HT-29 (cell line): ENCODE measurements at places on chromosomes 3 and 15. TPM values are rescaled to one million over a fixed set of nuclear protein-coding genes. Genes with fewer than 3 reads are reported as not detected.
A peak's percentile ranks its signal among the peaks of the same experiment; 100 is the strongest.

The KNL1 gene
- total RNA-seq = 13.1 and 17.7 TPM in 2 replicates

- DNase-seq = no peak
Observed at GRCh38 chr15:71256934-71257664, 141.8 kb downstream of the THSD4 start.

The REC114 gene
- total RNA-seq = not detected in 2 replicates

GRCh38 chr3:175748087-175748730 lies 889.1 kb downstream of the NAALADL2 start:
- DNase-seq = peak; percentile 47

The CD80 gene
- not detected in 2 replicates for total RNA-seq

The FILIP1L gene
- total RNA-seq = 1.2 and 1.8 TPM in 2 replicates

The FEZF2 gene
- not detected in 2 replicates for total RNA-seq

The NIT2 gene
- total RNA-seq = 22.0 and 27.0 TPM in 2 replicates

- DNase-seq = peak; percentile 10
Observed at GRCh38 chr3:182370949-182371348, 422.4 kb upstream of the ATP11B start.

DNA sequence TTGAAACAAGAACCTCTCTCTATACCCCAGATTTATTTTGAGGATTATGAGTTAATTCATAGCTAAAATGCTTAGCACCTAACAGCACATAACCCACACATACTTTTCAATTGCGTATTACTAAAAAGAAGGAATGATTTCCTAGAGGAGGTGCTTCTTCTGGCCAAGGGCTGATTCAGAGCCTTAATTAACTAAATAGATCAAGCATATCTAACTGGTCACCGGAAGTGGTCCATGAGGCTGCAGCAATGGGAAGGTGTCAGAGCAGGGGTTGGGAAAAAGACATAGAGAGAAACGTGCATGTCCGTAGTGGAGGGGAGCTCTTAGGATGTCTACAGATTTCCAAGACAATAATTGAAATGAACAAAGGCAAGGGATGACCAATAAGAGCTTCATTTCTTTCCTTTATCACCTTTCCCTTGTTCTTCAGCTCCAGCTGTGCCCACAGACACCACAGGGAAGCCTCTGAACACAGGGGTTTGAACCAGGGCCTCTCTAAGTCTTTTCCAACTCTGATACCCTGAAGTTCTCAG lies 467 bp downstream of the HGD start:
- DNase-seq = no peak

- DNase-seq = no peak
Observed at GRCh38 chr15:33168444-33168843, 26.1 kb downstream of the FMN1 start.

The PAQR5 gene
- total RNA-seq = 25.9 and 28.9 TPM in 2 replicates

DNA sequence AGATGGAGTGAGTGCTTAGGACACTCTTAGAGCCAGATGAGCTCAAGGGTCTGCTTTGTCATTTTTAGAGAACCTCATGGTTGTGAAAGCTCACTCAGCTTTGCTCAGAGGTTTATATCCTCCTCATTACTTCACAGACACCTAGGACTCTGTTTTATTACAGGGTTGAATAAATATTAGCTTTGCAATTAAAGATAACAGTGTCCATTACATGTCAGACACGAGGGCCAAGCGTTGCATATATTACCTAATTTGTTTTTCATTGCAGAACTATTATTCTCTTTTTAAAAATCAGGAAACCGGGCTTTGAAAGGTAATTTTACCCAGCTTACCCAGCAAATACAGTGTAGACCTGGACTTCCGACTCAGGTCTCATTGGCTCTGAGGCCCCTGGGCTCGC lies 16.1 kb downstream of the MAP6D1 start:
- DNase-seq = no peak

The HHATL gene
- total RNA-seq = not detected in 2 replicates

The GRAMD2A gene
- total RNA-seq = 0.03 and 0.29 TPM in 2 replicates

The HGD gene
- total RNA-seq = 17.6 and 20.7 TPM in 2 replicates

DNA sequence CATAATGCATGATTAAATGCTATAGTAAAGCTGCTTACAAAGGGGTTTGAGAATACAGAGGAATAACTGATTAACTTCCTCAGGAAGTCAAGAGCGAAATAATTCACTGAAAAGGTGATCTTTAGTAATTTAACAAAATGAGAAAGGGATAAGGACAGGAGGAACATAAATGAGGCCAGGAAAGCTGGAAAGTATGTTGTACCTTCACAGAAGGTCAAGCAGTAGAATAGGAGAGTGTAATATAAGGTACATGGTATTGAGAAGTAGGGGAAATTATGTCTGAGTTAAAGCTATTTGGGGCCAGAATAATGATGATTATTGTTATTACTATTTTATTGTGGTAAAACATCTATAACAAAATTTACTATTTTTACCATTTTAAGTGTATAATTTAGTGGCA lies 19.2 kb downstream of the GOLM2 start:
- DNase-seq = no peak

DNA sequence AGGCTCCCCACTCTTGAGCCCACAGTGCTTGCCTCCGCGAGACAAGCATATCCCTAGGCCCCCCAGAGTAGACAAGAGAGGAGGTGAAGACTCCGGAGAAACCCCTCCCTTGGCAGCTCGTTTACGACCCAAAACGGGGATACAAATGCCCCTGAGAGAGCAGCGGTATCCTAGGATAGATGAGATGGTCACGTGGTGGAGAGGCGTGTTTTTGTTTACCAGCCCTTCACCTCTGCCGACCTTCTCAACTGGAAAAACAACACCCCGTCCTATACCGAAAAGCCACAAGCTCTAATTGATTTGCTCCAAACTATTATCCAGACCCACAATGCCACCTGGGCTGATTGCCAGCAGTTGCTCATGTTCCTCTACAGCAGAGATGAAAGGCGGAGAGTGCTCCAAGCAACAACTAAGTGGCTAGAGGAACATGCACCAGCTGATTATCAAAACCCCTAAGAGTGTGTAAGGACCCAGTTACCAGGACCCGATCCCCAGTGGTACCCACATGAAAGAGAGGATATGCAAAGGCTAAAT lies 99.5 kb upstream of the OSBPL11 start:
- no peak for DNase-seq

DNA sequence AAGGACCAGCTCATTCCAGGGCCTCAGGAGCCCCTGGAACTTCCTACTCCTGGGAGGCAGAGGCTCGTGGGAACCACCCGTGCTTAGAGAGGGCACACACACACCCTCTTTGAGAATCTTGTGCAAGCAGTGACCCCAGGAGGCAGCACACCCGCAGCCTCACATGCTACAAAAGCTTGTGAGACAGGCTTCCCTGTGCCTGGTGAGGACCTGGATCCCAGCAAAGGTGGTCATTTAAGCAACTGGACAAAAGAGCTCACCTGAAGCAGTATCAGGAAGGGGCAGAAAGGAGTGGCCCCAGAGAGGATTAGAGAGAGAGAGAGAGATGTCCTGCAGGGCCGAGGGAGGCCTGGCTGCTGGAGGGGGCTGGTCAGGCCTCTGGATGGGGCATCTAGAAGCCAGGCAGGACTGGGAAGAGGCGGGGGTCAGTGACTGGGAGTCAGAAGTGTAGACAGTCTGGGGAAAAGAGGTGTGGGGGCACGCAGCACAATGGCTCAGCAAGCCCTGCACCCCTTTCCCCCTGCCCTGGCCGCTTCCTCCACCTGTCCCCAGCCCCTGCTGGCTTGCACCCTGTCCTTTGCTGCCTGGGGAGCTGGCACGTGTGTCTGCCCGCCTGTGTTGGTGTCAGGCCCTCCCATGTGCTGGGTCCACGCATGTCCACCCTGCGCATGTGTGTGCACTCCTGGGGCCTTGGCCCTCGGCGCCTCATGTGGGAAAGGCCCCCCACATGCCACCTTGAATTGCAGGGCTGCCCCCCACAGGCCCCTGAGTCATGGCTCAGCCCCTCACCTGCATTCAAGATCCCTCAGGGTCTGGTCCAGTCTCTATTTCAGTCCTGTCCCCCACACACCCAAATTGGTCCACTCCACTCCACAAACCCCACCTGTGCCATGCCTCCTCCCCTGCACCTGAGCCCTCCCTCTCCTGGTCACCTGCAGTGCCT lies 36.9 kb downstream of the TSPAN3 start:
- DNase-seq = no peak

- no peak for DNase-seq
Observed at GRCh38 chr15:60508442-60508841, 29.5 kb upstream of the ICE2 start.

DNA sequence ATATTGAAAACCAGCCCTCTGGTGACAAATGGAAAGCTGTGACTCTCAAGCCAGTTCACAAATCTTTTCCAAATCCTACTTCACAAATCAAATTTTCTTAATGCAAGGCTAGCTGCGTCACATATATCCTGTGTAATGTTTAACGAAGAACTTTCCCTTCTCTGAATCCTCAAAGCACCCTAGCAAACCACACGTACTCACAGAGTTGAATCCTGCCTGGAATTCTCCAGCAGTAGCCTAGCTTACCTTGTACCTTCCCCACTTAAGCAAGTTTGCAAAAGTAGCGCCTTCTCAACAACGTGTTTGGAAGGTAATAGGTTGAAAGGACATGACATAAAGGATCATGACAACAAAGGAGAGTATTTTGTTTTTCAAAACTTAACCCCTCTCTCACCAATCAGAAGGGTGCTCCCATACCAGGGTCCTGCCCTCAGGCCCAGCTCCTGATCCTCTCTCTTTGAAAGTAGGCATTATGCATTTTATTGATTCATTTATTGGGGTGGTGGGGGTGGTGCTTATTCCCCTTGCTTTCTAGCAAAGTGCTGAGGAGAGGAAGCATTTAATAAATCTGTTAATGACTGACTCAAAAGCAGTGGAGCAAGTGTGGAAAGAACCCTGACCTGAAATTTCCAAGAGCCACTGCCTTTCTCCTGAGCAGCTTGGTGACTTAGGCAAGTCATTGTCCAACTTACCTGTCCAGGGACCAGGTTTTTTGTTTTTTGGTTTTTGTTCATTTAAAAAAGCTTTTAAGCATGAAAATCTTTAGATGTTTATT lies 531.6 kb downstream of the MECOM start:
- DNase-seq = peak; percentile 63

DNA sequence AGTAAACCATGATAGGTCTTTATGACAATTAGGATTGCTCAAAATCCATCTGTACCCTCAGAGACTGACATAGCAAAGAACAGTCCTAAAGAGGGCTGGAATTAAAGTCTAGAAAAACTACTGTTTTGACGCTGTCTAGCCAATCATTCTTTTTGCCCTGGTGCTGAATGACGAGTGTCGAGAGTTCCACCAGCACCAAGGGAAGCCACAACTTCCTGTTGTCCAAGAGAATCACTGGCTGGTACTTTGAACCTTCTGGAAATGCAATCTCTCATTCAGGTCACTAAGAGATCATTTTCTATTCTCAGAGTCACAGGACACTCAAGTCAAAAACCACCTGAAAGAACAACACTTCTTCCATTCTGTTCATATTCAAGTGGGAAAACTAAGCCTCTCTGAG lies 37.7 kb downstream of the FBN1 start:
- no peak for DNase-seq

GRCh38 chr3:141091426-141091825 lies 40.3 kb downstream of the SPSB4 start:
- DNase-seq = no peak

DNA sequence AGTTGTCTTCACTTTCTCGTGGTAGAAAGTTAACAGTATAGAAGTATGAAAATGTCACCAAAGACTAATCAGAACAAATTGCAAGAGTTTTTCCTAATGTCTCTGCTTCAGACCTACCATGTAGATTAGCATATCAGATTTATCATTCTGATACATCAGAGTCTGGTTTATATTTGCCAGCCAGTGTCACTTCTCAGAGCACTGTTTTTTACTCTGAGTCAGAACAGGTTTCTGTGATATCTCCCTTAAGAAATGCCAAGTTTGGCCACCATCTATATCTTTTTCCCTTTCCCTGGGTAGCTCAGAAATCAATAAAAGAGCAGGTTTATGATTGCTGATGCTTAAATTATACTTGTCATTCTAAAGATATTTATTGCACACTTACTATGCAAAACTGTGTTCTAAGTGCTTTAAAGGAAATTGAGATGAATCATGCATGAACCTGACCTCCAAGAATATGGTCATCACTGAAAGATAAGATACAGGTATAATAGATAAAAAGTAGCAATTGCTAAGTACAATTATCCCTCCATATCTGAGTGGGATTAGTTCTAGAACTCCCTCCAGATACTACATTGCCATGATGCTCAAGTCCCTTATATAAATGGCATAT lies 672.7 kb upstream of the NAALADL2 start:
- DNase-seq = no peak

- DNase-seq = peak; percentile 80
Observed at GRCh38 chr3:111585217-111585616, 9.9 kb downstream of the ZBED2 start.

DNA sequence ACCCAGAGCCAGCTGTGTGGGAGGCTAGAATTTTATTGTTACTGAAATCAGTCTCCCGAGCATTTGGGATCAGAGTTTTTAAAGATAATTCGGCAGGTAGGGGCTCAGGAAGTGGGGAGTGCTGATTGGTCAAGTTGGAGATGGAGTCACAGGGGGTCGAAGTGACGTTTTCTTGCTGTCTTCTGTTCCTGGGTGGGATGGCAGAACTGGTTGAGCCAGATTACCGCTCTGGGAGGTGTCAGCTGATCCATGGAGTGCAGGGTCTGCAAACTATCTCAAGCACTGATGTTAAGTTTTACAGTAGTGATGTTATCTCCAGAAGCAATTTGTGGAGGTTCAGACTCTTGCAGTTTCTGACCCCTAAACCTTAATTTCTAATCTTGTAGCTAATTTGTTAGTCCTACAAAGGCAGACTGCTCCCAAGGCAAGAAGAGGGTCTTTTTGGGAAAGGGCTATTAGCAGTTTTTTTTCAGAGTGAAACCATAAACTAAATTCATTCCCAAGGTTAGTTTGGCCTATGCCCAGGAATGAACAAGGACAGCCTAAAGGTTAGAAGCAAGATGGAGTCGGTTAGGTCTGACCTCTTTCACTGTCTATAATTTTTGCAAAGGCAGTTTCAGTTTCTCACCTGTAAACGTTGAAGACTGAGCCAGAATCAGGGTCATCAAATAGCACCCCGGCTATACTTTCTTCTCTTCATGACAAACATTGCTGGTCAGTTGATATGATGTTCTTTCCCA lies 28.2 kb downstream of the FLNB start:
- no peak for DNase-seq

DNA sequence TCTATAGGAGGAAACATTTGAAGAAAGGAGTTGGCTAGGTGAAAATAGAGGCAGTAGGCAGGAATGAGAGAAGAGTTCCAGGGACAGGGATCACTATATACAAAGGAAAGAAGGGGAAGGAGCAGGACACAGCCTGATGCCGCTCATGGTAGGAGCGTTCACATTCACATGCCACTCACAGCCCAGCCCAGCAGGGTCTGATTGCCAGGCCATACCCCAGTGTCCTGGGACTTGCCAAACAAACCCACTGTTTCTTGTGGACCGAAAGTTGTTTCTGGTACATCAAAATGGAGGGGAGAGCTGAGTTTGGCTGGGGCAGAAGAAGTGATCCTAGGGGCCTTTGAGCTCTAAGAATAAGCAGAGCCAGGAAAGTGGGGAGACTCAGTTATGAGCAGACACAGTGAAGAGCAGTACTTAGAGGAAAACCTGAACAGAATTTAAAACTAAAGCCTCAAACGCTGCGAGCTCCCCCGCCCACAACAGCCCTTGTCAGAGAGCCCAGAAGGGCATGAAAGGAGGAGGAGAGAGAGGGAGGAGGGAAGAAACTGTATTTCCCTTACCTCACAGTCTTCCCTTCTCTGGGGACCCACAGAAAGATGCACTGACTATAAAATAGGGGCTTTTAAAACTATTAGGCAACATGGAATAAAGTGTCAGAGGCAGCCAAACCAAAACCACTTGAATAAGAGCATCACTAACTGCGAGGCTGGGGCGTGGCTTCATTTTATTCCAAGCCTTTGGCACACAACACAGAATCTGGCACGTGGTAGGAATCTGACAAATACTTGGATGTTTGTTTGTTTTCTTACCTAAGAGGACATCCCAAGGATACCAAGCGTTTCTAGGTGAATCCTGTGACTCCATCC lies 129.0 kb downstream of the RPL22L1 start:
- no peak for DNase-seq

- DNase-seq = no peak
Observed at GRCh38 chr3:48446043-48446424, 503 bp upstream of the ATRIP start.
